ENCODE measurements at places on chromosomes 16 and 17.

DNA sequence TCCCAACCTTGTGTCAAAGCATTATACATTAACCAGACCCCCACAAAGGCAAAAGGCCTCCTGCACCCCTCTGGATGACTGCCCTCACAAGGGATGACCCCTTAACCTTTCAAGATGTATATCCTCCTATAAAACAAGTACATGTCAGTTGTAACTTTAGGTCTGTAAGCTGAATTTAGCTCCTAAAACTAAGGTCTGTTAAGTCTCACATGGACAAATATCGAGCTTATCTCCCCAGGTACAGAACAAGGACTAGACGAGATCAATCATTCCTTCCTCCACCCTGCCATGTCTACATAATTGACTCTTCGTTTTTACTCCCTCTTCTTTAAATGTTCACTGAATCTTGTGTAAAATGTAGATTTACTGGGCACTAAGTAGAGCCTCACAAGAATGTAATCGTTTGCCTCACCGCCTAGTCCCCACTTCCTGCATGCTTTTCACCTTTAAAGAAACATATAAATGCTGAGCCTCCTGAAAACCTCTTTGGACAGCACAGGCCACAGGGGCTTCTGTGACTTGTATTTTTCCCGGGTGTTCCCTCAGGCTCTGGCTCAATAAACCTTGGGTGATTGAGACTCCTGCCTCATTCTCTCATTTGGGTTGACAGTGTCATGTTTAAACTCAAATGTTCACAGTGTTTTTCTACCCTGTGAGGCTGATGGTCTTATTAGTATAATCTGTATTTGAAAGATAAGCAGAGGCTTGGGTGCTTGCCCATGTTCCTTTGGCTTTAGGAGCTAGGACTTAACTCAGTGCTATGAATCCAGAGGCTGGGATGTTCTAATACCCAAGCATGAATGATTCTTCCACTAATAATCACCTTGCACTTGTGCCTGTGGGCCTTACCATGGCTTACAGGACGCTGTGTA lies 37.6 kb downstream of the MMD start:
- no peak for DNase-seq

DNA sequence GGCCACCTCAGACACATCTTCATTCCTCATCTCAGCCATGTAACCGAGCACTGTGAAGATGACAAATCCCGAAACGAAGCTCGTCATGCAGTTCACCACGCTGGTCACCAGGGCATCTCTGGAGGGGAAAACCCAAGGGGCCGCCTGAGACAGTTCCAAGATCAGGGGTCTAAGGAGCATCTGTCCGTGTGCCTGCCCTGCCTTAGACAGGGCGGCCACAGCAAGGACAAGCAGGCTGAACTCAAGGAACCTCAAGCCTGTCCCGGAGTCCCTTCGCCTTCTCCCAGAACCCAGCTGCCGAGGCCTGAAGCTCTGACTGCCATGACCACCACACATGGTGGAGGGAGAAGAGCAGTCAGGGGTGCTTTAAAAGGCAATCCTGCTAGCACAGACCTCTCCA lies 22.7 kb downstream of the SLC6A4 start:
- DNase-seq: no peak

DNA sequence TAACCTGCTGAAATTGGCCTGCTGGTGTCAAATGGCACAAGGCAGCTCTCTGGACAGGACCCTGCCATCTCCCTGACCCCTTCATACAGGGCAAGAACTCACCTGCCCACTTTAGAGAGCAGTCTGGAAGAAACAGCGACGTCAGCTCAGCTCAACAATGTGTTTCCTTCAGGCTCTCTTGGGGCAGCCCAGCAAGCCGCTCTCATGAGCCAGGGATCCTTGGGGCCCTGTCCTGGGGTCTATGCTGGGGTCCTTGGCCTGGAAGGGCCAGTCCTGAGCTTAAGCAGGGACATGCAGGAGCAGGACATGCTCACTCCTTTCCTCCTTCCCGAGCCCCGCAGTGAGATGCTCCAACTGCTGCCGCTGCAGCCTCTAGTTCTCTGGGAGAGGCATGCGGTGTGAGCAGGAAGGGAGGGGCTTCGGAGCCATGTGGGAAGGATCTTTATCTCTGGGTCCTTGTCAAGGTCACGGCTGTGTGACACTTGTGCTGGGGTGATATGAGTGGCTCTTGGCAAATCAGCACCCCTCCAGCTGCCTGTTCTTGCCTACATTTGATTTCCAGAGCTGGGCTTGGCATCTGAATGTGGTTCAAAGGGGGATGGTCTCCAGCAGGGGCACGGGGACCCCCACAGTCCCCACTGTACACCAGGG lies 3.4 kb downstream of the C1QTNF1 start:
- DNase-seq: no peak

DNA sequence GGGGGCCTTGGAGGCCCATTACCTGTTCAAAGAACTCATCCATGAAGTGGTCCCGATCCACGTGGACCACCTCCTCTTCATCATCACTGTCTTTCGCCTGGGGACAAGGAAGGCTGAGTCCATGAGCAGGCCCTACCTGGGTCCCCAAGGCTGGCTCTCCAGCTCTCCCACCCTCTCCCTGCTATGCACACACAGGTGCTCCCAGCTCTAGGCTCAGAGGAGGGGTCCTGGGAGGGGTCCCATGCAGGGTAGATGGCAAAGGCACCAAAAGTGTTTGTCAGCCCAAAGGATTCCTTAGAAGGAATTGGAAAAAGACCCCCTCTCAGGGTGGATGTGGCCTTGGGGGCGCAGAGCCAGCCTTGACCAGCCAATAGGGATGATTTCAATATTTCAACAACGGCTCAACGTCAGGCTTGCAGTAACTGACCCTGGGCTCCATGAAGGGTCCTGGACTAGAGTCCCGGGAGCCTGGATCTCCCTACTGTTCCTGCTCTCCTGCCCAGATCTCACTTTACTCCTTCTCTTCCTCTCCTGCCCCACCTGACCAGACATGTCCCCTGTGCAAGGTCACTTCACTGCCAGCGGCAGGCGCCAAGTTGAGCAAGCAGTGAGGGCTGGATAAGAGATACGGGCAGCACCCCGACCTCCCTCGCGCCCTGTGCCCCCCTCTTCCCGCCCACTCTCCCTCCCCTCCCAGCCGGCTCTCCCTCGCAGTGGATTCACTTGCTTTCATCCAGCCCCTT lies 8.8 kb downstream of the STX1B start:
- DNase-seq: no peak

GRCh38 chr17:41975099-41976083 lies 8.8 kb downstream of the CNP start:
- DNase-seq: no peak

All from AML-193 (cell line).